GM23338 (cell line): ENCODE measurements at places on chromosomes 12 and 14.

- H3K27ac ChIP-seq = no peak overlapping the region; the same call in 1 of the 2 replicates
- H3K4me1 ChIP-seq = peaks cover 50% of the 10 kb centered on the region
- DNase-seq = no peak
- H3K27me3 ChIP-seq = no peaks in the 10 kb centered on the region
- no peaks in the 10 kb centered on the region for H3K36me3 ChIP-seq
These were observed 77.0 kb downstream of the SLC25A47 start for GRCh38 chr14:100400115-100400514.

DNA sequence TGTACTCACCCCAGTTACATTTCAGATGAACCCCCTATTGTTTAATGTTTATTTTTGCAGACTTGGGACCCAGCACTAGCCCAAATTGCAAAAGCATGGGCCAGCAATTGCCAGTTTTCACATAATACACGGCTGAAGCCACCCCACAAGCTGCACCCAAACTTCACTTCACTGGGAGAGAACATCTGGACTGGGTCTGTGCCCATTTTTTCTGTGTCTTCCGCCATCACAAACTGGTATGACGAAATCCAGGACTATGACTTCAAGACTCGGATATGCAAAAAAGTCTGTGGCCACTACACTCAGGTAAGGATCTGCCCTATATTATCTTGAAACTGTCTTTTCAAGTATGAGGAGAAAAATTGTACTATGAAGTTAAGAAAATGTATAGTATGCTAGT lies 1.2 kb downstream of the GLIPR1 start:
- no peaks in the 10 kb centered on the region for H3K36me3 ChIP-seq
- no peaks in the 10 kb centered on the region for H3K27me3 ChIP-seq
- no peak overlapping the region for H3K4me3 ChIP-seq
- no peak for DNase-seq
- peaks cover 12% of the 10 kb centered on the region for H3K4me1 ChIP-seq
- H3K27ac ChIP-seq = no peak overlapping the region

GRCh38 chr12:118034429-118035189 lies 18.1 kb downstream of the RFC5 start:
- DNase-seq = peak; percentile 65
- H3K36me3 ChIP-seq = peaks cover 61% of the 10 kb centered on the region
- no peaks in the 10 kb centered on the region for H3K4me1 ChIP-seq
- no peaks in the 10 kb centered on the region for H3K27me3 ChIP-seq
- no peak overlapping the region for H3K4me3 ChIP-seq
- peak overlapping the region; percentile 52 for H3K27ac ChIP-seq

GRCh38 chr14:88668448-88669116 lies 105.7 kb downstream of the ZC3H14 start:
- DNase-seq = no peak
- H3K27me3 ChIP-seq = no peaks in the 10 kb centered on the region
- H3K4me3 ChIP-seq = no peak overlapping the region
- H3K36me3 ChIP-seq = no peaks in the 10 kb centered on the region
- no peaks in the 10 kb centered on the region for H3K4me1 ChIP-seq

DNA sequence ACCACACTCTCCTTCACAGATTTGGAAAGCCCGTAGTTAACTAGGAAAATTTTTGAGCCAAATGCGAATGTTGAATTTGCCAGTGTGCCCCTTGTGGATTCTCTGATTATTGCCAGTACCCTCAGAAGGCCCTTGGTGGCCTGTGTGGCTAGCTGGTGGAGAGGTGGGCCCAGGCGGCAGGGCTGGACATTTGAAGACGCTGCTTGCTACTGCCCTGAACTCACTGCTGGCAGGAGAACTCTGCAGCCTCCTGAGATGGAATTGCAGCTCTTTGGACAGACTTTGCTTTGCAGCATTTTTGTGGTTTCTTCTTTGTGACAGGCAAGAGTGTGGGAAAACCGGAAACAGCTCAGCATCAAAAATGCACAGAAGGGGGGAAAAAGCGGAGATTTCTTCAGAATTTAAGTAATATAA lies 97.6 kb downstream of the TGFB3 start:
- peaks cover 8% of the 10 kb centered on the region; the same call in 1 of the 2 replicates for H3K4me1 ChIP-seq
- no peak overlapping the region for H3K27ac ChIP-seq
- DNase-seq = peak; percentile 51
- no peaks in the 10 kb centered on the region for H3K36me3 ChIP-seq
- no peak overlapping the region for H3K4me3 ChIP-seq

DNA sequence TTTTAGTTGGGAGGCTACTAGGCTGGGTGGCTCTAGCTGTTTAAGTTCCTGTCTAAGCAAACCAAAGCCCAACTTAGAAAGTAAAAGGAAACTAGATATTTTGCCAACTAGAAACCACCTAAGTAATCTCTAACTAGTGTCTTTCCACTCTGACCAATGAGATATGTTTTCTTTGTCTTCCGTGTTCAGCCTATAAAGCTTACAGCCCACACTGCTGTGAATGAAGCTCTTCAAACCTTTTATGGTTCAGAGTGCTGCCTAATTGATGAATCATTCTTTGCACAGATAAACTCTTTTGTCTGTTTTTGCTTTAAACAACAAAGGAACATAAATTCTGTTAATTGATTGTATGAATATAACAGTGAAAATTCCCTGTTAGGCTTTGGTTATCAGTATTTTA lies 66.1 kb downstream of the FUT8 start:
- H3K4me3 ChIP-seq = no peak overlapping the region
- no peak overlapping the region for H3K27ac ChIP-seq
- H3K4me1 ChIP-seq = peaks cover 39% of the 10 kb centered on the region
- no peaks in the 10 kb centered on the region for H3K27me3 ChIP-seq
- no peaks in the 10 kb centered on the region for H3K36me3 ChIP-seq

DNA sequence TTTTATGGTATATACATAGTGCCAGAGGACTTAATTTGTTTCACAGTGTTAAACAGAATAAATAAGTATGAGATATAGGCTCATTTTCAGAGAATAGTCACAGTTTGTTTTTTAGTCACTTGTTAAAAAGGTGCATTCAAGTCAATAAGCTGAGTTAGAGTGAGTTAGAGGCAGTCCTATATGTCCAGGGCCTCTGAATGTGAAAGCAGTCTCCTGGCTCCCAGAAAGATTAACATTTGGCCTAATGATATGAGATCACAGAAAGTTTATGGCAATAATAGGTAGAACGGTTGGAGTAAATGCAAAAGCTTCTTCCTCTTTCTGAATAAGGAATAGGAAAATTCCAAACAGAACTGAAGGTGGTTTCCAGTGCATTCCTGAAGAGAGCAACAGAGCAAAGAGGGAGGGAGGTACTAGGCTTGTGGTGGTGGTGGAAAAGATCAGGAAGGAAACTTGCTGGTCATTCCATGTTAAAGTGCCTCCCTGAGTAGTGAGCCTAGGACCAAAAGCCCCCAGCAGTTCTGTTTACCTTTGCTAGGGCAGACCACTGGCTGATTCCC lies 54.4 kb downstream of the SLC38A4 start:
- H3K27me3 ChIP-seq = no peaks in the 10 kb centered on the region
- no peak overlapping the region for H3K4me3 ChIP-seq
- DNase-seq = peak; percentile 10
- no peaks in the 10 kb centered on the region for H3K36me3 ChIP-seq

DNA sequence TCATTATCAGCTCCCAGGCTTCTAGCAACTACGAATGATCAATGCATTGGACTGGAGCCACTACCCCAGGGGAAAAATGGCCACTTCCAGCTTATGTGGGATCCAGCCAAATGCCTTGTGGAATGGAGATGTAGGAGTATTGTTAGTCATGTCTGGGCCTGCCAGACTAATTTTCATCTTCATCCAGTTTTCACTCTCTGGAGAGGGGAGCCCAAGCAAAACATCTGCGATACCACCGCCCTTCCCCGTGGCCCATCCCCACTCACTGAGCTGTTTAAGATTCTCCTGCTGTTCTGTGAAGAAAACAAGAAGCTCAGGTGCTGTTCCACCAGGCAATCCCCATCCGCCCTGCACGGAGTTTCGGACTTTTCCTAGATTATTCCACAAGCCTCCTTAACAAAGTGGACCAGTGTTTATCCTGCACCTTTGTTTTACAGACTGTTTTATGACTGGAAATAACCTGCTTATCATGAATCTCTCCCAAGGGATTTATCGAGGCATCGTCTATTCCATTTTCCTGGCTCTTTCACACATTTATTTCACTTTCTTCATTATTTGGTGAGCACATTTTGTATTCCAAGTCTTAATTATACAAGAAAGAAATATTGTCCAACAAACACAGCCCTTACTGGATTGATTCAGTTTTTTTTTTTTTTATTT lies 35.5 kb upstream of the MAX start:
- no peak overlapping the region for H3K4me3 ChIP-seq
- H3K4me1 ChIP-seq = no peaks in the 10 kb centered on the region
- H3K36me3 ChIP-seq = no peaks in the 10 kb centered on the region
- no peak for DNase-seq
- H3K27me3 ChIP-seq = no peaks in the 10 kb centered on the region

GRCh38 chr12:51368640-51369517 lies 22.3 kb downstream of the GALNT6 start:
- no peak overlapping the region for H3K4me3 ChIP-seq
- no peaks in the 10 kb centered on the region; the same call in 1 of the 2 replicates for H3K36me3 ChIP-seq
- peak; percentile 55 for DNase-seq
- H3K4me1 ChIP-seq = peaks cover 12% of the 10 kb centered on the region; the same call in 1 of the 2 replicates
- no peaks in the 10 kb centered on the region for H3K27me3 ChIP-seq

DNA sequence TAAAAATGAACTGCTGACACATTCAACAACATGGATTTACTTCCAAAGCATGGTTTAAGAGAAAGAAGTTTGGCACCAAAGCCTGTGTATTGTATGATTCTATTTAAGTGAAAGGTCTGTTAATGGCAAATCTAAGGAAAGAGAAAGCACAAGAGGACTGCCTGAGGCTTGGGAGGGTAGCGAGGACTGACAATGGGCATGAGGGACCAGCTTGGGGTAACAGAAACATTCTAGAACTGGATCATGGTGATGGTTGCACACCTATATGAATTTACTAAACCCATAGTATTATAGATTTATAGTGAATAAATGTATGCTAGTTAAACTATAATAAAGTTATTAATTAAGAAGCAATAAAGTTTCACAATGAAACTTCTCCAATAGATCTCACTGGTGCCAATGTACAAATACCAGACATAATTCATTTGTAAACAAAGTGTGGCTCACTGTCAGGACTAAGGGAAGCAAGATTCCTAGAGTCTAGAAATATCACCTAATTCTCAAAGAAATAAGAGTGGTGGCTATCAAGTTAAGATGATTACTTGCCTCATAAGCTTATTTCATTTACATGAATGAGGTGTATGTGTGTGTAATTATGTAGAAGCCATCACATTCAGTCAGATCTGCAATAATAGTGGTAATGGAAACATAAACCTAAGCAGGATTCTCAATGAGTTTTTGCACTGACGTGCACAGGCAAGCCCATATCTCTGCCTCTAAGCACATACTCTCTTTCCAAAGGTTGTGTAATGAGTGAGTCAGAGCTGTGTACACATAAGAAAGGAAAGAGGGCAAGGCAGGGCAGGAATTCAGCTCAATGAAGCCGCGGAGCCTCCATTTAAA lies 353.4 kb downstream of the KCNH5 start:
- no peak overlapping the region for H3K27ac ChIP-seq
- H3K36me3 ChIP-seq = peaks cover 10% of the 10 kb centered on the region; the same call in 1 of the 2 replicates
- peaks cover 15% of the 10 kb centered on the region for H3K4me1 ChIP-seq
- DNase-seq = no peak
- H3K4me3 ChIP-seq = no peak overlapping the region

GRCh38 chr12:58413794-58414193 lies 472.4 kb downstream of the ATP23 start:
- H3K4me1 ChIP-seq = peaks cover 14% of the 10 kb centered on the region
- H3K27ac ChIP-seq = no peak overlapping the region
- H3K36me3 ChIP-seq = no peaks in the 10 kb centered on the region

DNA sequence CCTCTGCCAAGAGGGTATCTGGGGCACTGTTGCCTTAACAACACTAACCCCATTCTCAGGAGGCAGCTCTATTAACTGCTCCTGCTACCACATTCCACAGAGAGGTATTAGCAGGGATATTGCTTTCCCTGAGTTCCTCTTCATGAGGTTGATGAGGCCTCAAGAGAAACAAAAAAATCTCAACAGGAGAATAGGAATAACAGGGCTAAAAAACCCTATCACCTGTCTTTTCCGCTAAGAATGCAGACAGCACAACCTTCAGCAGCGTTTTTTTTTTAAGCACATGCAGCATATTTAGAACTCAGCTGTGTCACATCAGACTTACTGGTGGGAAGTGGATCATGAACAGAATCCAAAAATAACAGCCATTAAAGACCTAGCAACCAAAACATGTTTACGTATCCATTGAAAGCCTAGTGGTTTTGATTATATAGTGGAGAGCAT lies 29.2 kb downstream of the ATF7 start:
- no peak for DNase-seq
- no peak overlapping the region for H3K4me3 ChIP-seq
- H3K36me3 ChIP-seq = no peaks in the 10 kb centered on the region
- H3K4me1 ChIP-seq = peaks cover 11% of the 10 kb centered on the region
- H3K27ac ChIP-seq = no peak overlapping the region; the same call in 1 of the 2 replicates
- H3K27me3 ChIP-seq = no peaks in the 10 kb centered on the region

DNA sequence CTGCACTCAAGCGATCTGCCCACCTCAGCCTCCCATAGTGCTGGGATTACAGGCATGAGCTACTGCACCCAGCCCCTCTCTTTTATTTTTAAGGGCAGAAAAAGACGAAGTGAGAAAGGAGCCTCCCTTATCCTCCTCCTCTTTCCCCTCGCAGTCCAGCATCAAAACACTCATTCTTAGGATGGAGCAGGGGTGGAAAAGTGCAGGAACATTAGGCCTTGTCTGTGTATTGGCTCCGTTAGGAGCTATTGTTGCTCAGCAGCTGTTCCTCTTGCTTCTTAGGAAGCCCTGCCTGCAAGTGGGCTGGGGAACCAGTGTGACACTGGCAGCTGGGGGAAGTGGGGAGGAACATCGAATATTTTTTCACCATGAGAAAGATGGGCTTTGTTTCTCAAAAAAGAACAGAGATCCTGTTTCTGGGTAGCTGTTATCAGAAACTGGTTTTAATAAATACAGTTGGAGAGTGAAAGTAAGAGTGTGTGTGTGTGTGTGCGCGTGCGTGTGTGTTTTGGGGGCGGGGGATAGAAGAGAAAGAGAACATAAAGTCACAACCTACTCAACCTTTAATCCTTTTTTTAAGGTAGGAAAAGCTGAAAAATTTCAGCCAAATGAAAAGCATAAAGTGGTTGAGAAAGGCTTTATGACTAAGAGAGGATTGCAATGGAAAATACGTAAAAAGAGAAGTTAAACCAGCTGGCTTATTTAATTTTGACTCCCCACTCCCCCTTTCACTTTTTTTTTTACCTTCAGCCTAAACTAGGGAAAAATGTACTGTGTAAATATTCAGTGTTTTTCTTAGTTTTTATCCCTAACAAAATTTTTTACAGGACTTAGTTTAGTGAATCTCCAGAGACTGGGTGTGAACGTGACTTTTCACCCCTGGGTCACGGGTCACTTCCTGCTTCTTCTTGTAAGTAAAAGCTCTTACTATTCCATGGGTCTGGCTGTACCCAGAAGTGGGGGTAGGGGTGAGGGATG lies 197.2 kb upstream of the PLEKHG7 start:
- peaks cover 14% of the 10 kb centered on the region; the same call in 1 of the 2 replicates for H3K4me1 ChIP-seq
- H3K27ac ChIP-seq = no peak overlapping the region
- H3K27me3 ChIP-seq = no peaks in the 10 kb centered on the region
- no peak overlapping the region for H3K4me3 ChIP-seq
- no peaks in the 10 kb centered on the region for H3K36me3 ChIP-seq

- H3K27ac ChIP-seq = no peak overlapping the region
- no peaks in the 10 kb centered on the region for H3K36me3 ChIP-seq
- H3K27me3 ChIP-seq = no peaks in the 10 kb centered on the region
These were observed 1217.4 kb upstream of the FLRT2 start for GRCh38 chr14:84312551-84312950.

- H3K4me3 ChIP-seq = no peak overlapping the region
- no peaks in the 10 kb centered on the region for H3K27me3 ChIP-seq
- H3K4me1 ChIP-seq = 0 out of 2 replicates have a peak, but pooled peaks cover 5% of the 10 kb centered on the region
- no peaks in the 10 kb centered on the region for H3K36me3 ChIP-seq
- H3K27ac ChIP-seq = no peak overlapping the region
- no peak for DNase-seq
These were observed 47.8 kb downstream of the SLC15A5 start for GRCh38 chr12:16229676-16230075.
